ENCODE measurements at places on chromosomes 3 and 15.

GRCh38 chr15:47708161-47708980 lies 8.9 kb upstream of the SEMA6D start:
- DNase-seq: peak; percentile 65

- DNase-seq: no peak
These were observed 393.1 kb downstream of the DIPK2A start for GRCh38 chr3:144364737-144365136.

GRCh38 chr3:191372122-191372521 lies 41.8 kb upstream of the UTS2B start:
- DNase-seq: peak; percentile 12

- DNase-seq: peak; percentile 46
These were observed 230.4 kb upstream of the CHRM5 start for GRCh38 chr15:33737687-33738601.

DNA sequence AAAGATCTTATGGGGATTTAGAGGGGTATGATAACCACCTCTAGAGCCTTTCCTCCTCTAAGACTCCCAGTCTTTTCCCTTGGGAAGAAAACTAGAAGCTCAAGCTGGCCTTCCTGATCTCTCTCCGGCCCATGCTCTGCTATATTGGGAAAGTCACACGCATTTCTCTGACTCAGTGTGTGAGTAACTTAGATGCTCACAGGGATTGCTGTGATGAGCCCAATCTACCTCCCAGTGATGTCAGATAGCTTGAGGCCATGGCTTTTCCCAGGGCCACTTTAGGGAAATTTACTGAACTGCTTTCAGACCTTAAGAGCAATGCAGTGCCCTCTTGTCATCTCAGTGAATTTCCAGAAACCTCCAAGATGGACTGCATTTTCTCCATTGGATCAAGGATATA lies 8.6 kb upstream of the ST8SIA2 start:
- peak; percentile 8 for DNase-seq

DNA sequence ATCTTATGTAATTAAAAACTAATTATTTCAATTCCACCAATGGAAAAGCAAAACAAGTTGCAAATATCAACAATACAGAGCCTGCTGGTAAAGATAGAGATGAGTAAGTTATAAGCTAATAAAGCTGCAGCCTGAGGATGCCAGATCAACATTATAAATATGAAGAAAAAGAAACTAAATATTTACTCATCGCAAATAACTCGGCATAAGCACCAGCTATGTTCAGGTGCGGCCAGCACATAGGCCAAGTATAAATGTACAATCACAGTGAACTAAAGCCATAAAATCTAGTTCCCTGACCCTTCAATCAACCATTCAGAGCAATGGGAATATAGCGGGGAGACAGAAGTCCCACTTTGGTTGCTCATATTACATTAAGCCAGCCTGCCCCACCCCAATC lies 7.7 kb upstream of the RSL24D1 start:
- DNase-seq: no peak

- no peak for DNase-seq
These were observed 996 bp upstream of the DNAJA4 start for GRCh38 chr15:78263351-78263781.

DNA sequence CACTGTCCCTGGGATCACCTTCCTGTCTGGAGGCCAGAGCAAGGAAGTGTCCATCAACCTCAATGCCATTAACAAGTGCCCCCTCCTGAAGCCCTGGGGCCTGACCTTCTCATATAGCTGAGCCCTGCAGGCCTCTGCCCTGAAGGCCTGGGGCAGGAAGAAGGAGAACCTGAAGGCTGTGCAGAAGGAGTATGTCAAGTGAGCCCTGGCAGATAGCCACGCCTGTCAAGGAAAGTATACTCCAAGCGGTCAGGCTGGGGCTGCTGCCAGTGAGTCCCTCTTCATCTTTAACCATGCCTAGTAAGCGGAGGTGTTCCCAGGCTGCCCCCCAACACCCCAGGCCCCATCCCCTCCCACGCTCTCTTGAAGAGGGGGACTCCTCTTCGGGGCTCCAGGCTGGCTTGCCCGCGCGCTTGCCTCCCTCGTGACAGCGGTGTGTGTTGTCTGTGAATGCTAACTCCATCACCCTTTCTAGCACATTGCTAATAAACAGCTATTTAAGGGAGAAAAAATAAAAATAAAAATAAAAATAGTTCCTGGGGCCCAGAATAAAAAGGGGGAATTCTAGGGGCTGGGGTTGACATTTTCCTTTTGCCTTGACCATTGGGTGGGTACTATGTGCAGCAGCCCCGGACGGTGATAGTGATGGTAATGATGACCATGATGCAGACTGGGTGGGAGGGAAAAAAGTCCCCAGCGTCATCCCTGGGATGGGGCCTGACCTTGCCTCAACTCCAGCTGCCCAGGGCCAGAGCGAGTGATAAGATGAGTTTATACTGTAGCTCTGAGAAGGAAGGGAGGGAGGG lies 3.3 kb upstream of the ALAS1 start:
- peak; percentile 70 for DNase-seq

DNA sequence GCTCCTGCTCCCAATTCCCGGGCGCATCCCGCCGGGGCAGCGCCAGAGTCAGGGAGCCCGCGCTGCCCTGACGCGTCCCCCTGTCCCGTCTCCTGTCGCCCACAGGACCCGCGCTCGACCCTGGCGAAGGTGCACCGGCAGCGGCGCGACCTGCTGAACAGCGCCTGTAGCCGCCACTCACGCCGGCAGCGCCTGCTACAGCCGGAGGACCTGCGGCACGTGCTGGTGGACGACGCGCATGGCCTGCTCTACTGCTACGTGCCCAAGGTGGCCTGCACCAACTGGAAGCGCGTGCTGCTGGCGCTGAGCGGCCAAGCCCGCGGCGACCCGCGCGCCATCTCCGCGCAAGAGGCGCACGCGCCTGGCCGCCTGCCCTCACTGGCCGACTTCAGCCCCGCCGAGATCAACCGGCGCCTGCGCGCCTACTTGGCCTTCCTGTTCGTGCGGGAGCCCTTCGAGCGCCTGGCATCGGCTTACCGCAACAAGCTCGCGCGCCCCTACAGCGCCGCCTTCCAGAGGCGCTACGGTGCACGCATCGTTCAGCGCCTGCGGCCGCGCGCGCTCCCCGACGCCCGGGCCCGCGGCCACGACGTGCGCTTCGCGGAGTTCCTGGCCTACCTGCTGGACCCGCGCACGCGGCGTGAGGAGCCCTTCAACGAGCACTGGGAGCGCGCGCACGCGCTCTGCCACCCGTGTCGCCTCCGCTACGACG lies 16.9 kb downstream of the C3orf22 start:
- no peak for DNase-seq

DNA sequence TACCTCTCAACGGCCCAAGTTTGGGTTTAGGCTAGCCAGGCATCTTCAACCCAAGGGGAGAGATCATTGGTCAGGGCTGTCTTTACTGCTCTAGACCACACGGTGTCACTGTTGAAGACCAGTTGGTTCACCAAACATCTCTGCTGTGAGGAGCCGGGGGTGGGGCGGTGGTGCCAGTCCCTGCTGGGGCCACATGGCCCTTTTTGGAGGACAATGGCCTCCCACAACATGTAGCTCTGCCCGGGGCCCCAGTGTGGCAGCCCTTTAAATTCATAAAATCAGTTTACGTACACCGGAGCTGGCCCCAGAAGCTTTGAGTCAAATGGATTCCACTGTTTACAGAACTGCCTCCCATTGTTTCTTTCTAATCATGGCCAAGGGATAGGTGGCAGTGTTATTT lies 19.1 kb upstream of the TM4SF18 start:
- peak; percentile 76 for DNase-seq

DNA sequence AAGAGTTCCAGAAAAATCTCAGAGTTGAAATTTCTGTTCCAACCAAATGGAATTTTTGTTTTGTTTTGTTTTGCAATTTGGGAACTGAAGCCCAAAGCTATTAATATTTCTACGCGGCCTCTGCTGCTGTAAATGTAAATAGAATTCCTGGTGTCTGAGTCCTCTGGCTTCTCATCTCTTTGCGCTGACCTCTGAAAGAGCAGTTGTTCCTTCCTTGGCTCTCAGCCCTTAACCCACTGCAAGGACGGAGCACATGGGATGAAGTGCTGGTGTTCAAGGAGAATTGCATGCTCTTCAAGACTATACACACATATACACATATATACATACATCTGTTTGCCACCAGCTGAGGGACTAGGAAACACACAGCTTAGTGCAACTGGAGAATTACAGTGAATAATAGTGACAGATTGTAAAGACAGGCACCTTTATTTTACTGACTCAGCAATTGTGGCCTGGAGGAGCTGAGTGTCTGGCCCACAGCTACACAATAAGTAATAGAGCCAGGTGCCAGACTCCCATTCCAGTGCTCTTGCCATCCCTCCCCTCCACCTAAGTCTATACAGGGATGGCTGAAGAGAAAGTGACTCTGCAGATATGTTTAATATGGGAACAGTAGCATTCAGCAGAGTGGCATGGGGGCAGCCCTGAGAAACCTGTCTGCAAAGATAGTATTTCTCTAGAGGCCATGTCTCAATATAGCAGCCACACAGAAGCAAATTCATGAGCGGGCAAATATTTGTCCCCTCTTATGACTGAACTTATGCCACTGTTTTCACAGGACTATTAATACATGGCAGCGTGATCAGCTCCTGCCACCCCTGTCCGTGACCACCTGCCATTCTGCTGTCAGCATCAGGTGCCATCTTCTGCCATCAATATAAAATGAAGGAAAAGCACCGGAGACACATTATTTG lies 42.3 kb downstream of the NEK10 start:
- DNase-seq: no peak

DNA sequence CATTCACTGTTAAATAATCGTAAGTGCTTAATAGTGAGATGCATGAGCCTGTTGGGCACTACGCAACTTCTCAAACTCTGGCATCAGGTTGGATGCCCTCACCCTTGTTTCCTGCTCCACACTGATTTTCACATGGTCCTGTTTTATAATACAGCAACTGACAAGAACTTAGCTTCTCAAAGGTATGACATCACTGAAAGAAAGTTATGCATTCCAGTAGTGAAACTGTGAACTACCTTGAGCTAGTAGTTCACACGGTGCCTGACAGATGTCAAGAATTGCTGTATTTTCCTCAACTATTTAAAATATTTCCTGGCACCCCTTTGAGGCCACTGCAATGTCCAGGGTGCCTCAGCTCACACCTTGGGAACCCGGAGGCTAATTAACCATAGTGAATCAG lies 327.5 kb downstream of the RORA start:
- DNase-seq: no peak

DNA sequence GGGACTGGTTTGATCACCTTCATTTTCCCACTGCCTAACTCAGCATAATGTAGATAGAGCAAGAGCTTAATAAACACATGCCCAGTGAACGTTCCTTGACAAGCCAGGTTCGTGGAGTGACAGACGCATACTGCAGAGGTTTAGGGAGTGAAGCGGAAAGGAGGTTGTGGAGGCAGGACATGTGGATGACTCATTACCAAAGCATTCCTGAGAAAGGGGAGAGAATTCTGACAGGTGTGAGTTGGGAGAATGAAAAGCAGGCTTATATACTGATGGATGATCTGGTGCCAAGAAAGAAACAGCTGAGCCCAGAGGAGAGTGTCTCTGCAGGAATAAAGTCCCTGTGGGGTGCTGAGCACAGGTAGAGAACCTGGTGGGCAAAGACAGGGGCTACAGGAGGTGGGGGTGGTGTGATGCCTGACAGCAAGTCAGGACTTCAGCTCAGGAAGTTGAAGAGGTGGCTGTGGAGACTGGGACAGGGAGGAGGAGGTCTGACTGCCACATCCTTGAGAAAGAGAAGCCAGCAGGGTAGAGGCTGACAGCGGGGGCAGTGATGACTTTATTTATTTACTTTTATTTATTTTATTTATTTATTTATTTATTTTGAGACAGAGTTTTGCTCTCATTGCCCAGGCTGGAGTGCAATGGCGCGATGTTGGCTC lies 2.4 kb upstream of the RPL29 start:
- no peak for DNase-seq

- no peak for DNase-seq
These were observed 397.0 kb upstream of the WNT5A start for GRCh38 chr3:55884066-55884465.

DNA sequence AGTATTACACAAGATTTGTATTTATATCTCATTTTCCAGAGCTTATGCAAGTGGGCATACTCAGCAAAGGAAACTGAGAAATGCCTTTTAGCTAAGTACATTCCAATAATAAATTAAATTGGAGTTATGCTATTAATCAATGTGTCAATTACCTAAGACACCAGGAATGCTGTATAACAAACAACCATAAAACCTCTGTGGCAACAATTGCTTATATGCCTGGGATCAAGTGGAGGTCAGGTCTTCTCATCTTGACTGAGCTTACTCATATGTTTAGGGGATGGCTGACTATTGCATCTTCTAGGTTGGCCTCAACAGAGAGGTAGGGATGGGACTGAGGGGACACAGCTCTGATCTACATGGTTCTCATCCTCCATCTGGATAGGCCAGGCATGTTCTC lies 30.7 kb downstream of the CD200R1L start:
- DNase-seq: no peak

- peak; percentile 63 for DNase-seq
These were observed 92.0 kb upstream of the VGLL3 start for GRCh38 chr3:87082796-87083440.

DNA sequence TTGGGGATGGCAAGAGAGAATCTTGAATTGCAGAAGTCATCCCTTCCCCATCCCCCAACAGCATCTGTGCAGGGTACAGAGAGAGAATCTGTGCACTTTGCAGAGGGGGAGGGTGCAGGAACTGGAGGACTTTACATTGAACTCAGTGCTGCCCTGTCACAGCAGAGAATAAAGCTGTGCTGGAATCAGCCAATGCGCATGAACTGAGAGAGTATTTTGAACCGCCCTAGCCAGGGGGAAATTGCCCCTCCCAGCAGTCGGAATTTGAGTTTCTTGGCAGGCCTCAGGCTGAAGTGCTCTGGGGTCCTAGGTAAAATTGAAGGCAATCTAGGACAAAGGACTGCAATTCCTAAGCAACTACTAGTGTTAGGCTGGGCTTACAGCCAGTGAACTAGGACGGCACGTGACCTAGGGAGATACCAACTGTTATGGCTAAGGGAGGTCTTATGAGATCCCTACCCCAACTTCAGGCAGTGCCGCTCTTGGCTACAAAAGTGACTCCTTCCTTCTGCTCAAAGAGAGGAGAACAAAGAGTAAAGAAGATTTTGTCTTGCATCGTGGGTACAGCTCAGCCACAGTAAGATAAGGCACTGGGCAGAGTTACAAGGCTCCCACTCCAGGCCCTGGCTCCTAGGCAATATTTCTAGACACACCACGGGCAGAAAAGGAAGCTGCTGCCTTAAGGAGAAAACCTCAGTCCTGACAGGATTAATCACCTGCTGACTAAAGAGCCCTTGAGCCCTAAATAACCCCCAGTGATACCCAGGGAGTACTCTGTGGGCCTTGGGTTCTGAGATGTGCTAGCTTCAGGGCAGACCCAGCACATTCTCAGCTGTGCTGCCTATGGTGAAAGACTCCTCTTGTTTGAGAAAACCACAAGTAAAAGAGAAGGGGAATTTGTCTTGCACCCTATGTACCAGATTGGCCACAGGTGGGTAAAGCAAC lies 300.5 kb upstream of the ALCAM start:
- DNase-seq: no peak

- DNase-seq: peak; percentile 5
These were observed 47.4 kb downstream of the ZNF717 start for GRCh38 chr3:75737831-75738493.

GRCh38 chr15:89429986-89430385 lies 66.4 kb downstream of the RHCG start:
- DNase-seq: no peak

- DNase-seq: peak; percentile 22
These were observed 179.3 kb upstream of the CHRM5 start for GRCh38 chr15:33788906-33789540.

GRCh38 chr15:44308415-44308814 lies 19.9 kb downstream of the GOLM2 start:
- no peak for DNase-seq

- DNase-seq: no peak
These were observed 223.3 kb upstream of the CCDC54 start for GRCh38 chr3:107153981-107154380.

Measured in suppressor macrophage treated with lipopolysaccharide for 1 hour (primary cell).